Right ventricle myocardium inferior (tissue), 1 donor: ENCODE measurements at places on chromosomes 3 and 15.

- no peak for DNase-seq
These were observed 78.6 kb downstream of the CTNNB1 start for GRCh38 chr3:41277790-41278465.

DNA sequence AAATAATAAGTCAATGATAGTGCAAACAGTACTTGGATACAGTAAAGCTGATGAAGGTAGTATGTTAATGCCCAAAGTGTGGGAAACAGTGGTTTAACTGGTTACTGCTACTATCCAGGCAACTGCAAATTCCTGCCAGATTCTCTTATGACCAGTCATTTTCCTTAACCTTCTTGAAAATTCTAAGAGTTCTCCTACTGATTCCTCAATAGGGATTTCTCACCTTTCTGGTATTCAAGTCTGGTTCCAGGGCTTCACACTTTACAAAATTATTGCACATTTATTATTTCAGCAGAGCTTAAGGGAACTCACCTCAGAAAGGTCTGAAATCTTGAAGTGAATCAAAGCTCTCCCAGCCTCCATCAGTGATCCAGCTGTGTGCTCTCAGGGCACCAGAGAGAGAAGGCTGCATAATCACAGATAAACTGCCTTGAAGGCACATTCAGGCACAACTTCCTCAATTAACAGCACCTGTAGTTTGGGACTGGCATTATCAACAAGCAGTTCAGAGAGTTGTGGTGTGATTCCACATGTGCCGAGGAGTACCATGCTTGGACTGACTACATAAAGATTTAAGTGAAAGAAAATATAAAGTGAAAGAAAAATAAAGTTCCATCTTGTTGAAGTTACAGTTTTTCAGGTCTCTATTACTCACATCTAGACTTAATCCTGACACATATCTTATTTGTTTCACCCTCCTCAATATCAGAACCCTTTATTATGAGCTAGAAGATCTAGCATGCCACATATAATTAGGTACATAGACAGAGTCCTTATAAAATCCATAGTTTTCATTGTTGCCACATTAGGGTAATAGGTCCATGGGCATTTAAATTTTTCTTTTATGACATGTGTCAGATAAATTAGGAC, 59.5 kb upstream of the TIPARP start:
- no peak for DNase-seq

DNA sequence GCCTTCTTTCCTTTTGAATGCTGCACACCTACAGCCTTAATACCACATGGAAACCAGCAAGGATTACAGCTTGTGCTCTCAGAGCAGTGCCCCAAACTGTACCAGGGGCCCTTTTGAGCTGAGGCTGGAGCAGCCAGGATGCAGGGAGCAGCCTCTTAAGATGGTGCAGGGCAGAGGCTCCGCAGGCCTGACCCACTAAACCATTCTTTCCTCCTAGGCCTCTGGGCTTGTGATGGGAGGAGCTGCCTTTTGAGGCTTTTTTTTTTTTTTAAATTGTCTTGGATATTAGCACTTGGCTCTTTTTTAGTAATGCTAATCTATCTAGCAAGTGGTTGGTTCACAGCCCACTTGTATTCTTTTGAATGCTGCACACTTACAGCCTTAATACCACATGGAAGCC, 37.7 kb downstream of the PFN2 start:
- DNase-seq = no peak

DNA sequence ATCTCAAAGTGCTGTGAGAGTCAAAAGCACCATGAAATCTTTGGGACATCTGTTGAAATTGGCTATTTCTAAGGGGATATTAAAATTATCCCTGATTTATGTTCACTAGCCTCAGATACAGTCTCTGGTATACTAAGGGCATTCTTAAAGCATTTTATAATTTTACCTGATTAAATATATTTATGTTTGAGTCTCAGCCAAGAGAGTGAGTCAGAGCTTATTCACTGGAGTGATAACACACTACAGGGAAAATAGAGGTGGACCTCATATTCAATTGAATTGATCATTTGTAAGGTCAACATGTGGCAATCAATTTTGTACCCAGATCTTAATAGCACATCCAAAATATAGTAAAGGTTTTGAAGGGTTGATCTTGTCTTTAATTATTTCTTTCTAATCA, 733.6 kb downstream of the EPHA3 start:
- DNase-seq = no peak

GRCh38 chr15:52663536-52664294, 15.5 kb downstream of the ATOSA start:
- no peak for DNase-seq

DNA sequence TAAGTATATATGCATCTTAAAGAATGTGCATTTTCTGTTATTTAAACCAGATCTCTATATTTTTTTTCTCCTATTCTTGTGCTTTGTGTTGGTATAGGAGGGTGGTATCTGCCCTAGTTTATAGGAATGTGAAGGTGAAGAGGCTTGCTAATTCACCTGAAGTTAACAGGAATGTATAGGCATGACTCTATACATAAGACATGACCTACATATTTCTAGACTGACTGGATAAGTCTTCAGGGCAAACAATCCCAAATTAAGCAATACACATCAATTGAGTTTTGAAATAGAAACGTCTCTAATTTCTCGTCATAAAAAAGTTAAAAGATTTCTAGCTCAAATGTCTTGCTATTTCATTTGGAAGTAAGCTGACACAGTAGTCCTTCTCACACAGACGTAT, 410.0 kb downstream of the DIPK2A start:
- DNase-seq = no peak

DNA sequence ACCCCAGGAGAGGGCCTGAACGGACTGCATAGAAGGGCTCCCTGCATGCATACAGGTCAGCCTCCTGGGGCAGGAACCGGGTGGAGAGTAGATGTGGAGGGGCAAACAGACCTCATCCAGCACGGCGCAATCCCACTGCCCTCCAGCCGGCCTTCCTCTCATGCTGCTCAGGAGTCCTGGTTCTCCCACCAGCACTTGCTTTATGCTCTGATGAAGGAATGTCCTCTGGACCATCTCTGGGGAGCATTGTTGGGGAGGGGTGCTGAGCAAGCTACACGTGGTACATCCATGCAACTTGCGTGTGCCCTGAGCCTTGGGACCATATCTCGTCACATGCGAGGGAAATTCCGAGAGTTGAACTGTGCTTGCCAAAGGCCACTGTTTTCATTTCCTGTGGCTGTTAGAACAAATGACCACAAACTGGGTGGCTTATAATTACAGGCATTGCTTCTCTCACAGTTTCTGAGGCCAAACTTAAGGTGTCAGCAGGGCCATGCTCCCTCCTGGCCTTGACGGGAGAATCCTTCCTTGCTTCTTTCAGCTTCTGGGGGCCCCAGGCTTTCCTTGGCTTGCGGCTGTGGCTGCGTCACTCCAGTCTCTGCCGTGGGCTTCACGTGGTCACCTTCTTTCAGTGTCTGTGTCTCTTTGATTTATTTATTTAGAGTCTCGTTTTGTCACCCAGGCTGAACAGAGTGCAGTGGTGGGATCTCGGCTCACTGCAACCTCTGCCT, 12.2 kb downstream of the SELENOS start:
- no peak for DNase-seq

- DNase-seq = no peak
These were observed 1463.4 kb downstream of the SI start for GRCh38 chr3:163614886-163615285.

DNA sequence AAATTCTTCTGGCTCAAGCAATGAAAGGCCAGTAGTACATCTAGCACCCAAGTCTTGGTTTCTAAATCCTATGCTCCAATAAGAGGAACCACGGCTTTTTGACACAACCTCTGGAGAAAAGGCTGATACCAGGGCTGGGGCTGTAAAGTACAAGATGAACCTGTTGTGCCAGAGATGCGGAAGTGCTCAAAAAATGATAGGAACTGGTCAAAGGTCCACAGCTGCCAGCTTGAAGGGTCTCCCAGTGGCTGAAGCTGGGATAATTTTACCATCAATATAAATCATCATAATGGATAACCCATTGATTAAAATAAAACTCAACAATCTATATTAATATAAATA, 558 bp upstream of the NCEH1 start:
- DNase-seq = no peak

DNA sequence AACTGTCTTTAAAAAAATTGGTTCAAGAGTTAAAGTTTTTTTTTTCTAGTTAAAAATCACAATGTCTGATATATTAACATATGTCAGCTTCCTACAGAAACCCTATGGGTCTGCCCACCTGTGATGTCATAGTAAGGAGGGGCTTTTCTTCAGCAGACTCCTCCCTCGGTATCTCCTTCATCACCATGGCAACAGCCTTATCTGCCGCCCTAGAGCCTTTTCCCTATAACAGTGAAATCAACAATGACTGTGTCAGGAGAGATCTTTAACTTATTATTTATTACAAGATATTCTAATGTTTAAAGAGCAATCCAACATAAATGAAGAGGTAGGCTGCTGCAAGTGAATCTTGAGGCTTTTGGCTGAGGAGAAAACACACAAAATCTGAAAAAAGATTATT, 138.7 kb downstream of the PEX5L start:
- DNase-seq = no peak

- DNase-seq = no peak
These were observed 297.2 kb downstream of the ARPP21 start for GRCh38 chr3:35936571-35936970.

DNA sequence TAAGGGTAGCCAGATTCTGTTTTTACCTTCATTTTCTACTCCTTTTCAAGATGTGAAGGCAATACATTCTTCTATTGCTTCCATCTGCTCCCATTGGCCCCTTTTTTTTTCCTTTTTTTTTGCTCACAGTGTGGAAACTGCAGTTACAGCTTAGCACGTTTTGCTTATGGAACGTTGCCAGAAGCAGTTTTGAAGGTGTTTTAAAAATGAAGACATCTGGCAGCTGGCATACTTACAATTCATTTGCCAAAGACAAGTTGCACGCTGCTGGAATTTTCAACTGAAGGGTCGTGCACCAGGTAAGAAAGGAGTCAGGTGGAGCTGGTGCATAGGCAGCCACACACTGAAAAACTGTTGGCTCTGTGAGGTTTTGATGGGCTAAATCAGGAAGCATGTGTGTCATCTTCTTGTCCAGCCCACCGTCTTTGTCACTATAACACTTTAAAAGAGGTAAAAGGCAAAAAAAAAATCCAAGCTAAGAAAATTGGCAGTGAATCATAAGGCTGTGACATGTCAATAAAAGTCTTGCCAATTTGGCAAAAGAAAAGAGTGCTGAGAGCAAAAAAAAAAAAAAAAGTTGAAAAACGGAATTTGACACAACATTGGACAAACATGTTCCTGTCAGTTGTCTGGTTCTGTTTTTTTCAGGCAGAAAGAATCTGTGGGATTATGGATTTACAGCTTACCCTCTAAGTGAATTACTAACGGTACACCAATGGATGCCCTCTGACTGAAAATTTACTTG, 225.4 kb upstream of the SOX2 start:
- DNase-seq = no peak

GRCh38 chr15:48031466-48031865, 89.3 kb upstream of the SLC24A5 start:
- DNase-seq = no peak

- no peak for DNase-seq
These were observed 105.3 kb upstream of the AGBL1 start for GRCh38 chr15:85974348-85974705.

DNA sequence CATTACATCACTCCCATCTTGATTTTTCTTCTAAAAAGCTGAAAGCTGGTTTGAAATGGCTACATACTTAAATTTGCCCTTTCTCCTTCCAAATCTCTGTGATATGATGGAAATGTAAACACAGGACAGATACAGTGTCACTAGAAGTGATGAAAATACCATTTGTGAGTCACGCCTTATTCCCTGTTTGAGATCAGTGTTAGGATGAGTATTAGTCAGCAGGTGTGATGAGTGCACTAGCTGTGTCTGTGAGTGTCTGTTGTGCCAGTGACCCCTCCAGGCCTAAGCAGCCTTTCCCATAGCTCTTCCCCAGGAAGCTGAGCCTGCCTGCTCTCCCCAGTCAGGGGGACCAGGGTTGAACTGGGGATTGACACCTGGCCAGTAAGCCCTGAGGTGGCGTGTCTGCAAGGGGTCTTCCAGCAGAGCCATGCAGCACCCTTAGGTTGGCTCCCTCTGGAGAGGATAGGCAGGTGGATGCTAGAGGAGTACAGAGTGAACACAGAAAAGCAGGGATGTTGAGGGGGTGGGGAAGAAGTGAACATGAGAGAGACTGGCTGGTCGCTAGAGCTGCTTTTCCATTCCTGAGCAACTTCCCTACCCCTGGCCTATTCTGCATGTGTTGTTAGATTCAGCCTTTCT, 92.0 kb downstream of the PDE8A start:
- DNase-seq = no peak

DNA sequence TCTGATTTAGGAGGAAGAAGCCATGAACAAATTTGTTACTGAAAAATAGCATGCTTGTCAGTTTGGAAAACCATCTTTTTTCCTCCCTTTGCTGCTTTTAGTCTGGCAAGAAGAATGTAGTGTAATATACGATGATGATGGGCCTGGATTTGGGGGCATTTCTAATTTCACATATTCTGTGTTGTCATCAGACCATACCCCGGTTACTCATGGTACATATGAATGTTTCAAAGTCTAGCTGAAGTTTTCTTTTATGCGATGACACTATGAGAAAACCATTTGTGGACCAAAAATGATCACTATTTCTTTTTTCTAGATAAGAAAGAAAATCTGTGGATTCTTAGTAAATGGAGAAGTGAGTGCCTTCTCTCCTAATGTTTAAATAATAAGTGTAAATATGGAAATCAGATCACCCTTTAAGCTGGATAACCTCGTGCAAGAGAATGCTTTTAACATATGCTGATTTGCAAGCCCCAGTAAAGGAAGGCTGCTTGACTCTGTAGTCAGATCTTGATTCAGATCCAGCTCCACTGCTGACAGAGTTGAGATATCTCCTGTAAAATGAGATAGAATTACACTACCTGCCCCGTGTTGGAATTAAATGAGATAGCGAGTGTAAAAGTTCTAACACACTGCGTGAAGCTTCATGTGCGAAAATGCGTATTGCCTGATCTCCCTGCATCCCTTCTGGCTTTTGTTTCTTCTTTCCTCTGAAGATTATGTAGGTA, 3.0 kb downstream of the MEF2A start:
- no peak for DNase-seq

DNA sequence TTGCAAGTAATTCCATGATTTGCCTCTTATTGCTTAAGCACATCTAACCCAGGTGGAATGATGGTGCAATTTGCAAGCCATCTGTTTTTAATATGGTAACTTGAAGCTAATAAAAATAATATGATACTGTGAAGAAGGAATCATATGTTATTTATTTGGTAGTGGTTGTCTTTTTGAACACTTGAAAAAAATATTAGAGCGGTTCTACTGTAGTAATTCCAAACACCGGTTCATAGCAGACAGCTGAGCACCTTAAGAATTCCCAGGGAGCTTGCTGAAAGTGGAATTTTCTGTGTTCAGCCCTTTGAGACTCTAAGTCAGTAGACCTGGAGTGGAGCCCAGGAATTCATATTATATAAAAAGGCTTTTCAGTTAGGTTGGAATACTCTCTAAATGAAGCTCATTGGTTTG, 687.4 kb downstream of the EDEM1 start:
- DNase-seq = no peak
